SJSA1 (cell line): ENCODE measurements at places on chromosomes 4 and X. TPM values are rescaled to one million over a fixed set of nuclear protein-coding genes. Genes with fewer than 3 reads are reported as not detected.
A peak's percentile ranks its signal among the peaks of the same experiment; 100 is the strongest.

GRCh38 chrX:13489454-13489853 is 79.9 kb upstream of the EGFL6 start:
- DNase-seq: peak; percentile 38

The VMA21 gene
- 40.8 and 45.3 TPM in 2 replicates for total RNA-seq

The ELOVL6 gene
- total RNA-seq: 10.5 and 11.9 TPM in 2 replicates

DNA sequence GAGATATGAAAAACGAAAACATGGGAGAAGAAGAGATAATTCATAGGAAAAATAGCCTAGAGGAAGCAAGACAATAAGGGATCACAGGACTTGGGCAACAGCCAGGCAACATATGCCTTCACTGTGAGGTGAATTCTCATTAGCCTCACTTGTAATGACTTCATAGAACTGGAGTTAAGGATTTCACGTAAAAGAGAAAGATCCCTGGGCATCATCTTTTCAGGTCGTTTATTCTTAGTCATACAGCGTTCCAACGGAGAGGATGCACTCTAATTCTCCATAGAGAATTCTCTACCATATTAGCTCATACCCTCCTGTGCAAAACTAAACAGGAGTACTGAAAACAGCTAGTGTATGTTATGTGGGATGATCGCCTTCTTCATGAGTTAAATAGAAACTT is 1.4 kb downstream of the PRKG2 start:
- DNase-seq: no peak

The RNF150 gene
- 6.7 and 26.1 TPM in 2 replicates for total RNA-seq

The HGFAC gene
- total RNA-seq: 0.42 TPM in 1 of 2 replicates, not detected in the other

DNA sequence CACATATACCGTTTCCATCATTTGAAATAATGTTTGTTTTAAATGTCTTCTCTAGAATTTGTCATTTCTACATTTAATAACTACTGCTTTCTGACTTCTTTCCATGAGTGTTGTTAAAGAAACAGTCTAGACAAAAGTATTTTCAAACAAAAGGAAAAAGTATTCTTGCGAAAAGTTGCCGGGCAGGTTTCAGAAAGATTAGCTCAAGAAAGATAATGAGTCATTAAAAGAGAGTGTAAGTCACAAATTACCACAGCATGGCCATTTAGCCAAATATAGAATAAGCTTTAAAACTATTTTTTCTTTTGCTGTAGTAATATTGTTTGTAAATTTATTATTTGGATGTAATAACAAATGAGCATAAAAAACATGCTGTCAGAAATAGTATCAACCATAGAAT is 493.0 kb downstream of the TLL1 start:
- DNase-seq: no peak

DNA sequence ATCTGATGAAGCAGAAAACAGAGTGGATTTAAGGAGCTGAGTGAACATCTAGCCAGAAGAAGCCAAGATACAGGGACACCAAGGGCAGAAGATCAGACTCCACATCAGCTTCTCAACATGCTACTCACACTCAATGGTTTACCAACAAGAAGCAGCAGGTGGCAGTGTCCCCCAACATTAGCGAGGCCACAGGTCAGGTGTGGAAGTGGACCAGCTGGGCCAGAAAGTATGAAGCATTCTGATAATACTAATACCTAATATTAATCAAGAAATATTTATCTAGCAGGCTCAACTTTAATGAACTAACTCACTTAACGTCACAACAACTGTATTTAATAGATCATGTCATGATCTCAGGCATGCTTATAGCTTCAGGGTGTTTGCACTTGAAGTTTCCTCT is 73.4 kb upstream of the TTC29 start:
- peak; percentile 53 for DNase-seq

DNA sequence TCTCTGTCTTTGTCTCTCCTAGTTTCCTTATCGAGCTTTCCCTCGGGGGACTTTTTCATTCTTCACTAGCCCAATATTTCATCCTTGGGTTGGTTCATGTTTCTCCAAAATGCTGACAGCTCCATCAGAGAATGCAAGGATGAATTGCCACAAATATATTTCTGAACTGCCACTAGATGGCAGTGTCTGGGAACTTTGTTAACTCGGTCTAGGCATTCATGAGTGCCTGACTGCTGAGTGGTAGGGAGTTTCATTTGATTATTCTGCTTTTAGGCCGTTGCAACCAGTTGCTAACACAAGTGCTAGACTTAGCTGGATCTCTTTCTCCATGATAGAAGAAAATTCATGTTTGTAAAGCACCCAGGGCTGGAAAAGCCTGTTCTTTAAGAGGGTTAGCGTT is 73.5 kb upstream of the RAP2C start:
- no peak for DNase-seq

- DNase-seq: no peak
Measured at GRCh38 chr4:110878413-110878812, 255.5 kb upstream of the PITX2 start.

DNA sequence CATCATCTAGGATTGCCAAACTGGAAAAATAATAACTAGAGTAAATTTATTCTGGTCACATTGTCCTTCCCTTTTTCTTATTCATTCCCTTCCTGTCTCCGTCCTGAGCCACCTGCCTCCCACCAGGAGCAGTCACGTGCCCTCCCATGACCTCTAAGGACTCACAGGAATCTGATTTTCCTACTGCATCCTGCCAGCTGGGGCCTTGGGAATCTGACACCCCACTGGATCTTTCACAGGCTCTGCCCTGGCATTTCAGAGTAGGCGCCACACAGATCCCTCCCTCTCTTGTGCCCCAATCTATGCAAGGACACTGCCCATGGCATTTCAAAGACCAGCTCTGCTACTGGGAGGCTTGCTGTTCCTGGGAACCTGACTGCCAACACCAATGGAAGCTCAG is 520.5 kb downstream of the PPARGC1A start:
- DNase-seq: no peak

The ZNF157 gene
- total RNA-seq: not detected in 2 replicates

The FMR1NB gene
- not detected in 2 replicates for total RNA-seq

DNA sequence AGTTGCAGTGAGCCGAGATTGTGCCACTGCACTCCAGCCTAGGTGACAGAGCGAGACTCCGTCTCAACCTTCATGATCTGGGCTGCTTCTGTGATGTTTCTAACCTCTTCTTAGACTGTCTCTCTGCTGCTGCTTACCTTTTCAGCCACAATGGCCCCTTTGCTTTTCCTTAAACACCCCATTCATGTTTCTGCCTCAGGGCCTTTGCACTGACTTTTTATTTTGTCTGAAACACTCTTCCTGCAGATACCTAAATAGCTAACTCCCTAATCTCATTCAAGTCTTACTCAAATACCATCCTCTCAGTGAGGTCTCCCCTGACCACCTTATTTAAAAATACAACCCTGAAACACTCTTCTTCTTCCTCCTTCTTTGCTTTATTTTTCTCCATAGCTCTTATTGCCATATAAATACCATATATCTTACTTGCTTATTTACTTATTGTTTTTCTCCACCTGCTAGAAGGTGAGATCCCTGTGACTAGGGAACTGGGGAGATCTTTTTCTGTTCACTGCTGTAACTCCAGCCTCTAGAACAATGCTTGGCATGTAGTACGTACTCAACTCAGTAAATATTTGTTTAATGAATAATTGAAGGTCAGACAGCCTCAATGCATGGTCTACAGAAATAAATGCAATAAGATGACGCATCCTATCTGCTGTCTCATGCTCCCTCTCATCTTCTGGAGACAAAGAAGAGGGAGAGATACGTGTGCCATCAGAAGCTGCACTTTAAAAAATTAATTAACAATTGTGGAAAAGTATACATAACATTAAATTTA is 43.8 kb upstream of the SETD7 start:
- DNase-seq: no peak

The PAPSS1 gene
- total RNA-seq: 62.3 and 63.2 TPM in 2 replicates

GRCh38 chr4:135238940-135239339 is 1037.4 kb upstream of the PABPC4L start:
- no peak for DNase-seq

- DNase-seq: no peak
Measured at GRCh38 chrX:133370696-133371275, 44.5 kb downstream of the GPC4 start.

The GRIPAP1 gene
- 17.0 and 19.5 TPM in 2 replicates for total RNA-seq

GRCh38 chr4:16597845-16598596 is 300.4 kb downstream of the LDB2 start:
- DNase-seq: no peak

- DNase-seq: no peak
Measured at GRCh38 chrX:10152086-10152485, 4.7 kb upstream of the CLCN4 start.

DNA sequence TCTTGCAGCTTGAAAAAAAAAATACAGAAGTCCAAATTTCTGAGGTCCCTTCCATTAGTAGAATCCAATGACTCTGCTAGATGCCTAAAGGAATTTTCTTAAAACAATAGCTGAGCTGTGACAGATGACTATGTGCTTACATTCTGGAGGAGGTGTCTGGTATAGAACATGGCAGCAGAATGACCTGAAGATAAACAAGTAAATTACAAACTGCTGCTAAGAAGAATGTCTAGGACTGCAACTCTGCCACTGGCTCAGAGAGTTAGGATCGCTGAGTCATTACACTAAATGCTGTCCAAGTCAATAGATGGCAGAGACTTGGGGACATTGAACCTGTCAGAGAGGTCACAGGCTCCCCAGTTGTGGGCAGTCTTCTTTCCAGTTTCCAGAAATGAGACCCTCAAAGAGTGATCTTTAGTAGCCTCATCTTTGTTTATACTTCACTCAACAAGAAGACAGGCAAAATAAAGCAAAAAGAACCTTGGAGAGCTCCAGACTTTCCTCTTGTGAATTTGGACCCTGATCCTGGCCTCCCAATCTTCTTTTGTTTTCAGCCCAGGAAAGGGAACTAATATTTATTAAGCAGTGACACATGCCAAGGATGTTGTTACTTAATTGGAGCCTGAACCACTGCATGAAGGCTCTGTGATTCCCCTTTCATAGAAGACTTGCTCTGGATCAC is 56.4 kb upstream of the SCML1 start:
- no peak for DNase-seq

DNA sequence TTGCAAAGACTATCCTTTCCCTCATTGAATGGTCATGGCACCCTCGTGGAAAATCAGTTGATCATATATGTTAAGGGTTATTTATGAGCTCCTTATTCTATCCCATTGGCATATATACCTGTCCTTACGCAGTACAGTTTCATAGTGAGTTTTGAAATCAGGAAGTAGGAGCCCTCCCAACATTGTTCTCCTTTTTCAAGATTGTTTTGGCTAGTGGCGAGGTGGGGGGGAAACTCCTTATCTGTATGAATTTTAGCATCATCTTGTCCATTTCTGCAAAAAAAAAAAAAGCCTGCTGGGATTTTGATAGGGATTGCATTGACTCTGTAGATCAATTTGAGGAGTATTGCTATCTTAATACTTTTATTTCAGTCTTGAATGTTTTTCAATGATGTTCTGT is 2.5 kb upstream of the USP9X start:
- DNase-seq: no peak

DNA sequence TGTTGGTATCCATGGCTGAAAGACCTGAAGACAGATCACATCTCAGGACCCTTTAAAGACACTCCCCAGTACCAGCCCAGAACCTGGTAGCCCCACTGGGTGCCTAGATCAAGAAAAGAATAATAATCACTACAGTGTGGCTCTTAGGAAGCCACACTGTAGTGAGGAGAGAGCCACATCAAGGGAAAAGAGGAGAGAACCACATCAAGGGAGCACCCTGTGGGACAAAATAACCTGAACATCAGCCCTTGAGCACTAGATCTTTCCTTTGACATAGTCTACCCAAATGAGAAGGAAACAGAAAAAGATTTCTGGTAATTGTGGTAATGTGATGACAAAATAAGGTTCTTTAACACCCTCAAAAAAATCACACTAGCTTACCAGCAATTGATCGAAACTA is 15.3 kb downstream of the RTL3 start:
- no peak for DNase-seq

- DNase-seq: no peak
Measured at GRCh38 chrX:137195296-137195695, 161.5 kb upstream of the GPR101 start.

DNA sequence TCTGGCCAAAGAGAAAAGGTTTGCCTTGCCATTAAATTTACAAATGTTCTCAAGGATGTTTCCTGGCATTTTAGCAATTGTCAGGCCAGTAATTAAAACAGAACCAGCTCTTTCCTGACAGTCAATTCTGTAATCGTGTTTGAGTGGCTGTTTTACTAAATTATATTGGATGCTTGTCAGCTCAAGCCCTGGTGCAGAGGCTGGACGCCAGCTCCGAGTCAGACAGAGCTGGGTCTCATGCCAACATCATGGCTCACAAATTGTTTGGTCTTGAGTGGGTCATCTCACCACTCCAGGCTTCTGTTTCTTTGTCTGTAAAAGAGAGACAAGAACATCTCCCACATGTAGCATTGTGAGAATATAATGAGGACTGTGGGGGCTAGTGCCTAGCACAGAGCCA is 190.3 kb upstream of the PSAPL1 start:
- DNase-seq: no peak

The NEIL3 gene
- total RNA-seq: 26.8 and 27.3 TPM in 2 replicates

DNA sequence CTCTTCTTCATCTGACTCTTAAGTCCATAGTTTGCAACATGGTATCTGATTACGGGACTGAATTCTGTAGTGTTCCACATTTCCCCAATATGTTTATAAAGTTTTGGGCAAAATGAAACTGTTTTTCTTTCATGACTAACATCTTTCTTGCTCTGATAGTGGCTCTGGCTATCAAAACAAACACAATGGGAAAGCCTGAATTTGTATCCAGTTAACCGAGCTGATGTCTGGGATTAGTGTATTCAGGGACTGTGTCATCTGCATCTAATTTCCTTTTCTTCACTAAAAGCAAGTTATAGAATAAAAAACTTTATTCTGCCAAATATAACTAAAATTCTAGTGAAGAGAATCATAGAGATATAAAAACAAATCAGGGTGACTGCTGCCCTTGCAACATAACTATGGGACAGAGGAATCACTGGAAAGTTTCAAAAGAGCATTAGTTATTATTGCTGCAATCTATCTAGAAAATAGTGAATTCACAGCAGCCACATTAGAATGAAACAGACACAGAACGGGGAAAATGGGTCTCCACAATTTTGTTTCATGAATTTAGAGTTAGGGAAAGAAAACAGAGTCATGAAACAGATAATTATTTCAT is 61.3 kb downstream of the ANTXR2 start:
- DNase-seq: peak; percentile 64

- DNase-seq: no peak
Measured at GRCh38 chrX:40625294-40625693, 2.1 kb downstream of the MPC1L start.

DNA sequence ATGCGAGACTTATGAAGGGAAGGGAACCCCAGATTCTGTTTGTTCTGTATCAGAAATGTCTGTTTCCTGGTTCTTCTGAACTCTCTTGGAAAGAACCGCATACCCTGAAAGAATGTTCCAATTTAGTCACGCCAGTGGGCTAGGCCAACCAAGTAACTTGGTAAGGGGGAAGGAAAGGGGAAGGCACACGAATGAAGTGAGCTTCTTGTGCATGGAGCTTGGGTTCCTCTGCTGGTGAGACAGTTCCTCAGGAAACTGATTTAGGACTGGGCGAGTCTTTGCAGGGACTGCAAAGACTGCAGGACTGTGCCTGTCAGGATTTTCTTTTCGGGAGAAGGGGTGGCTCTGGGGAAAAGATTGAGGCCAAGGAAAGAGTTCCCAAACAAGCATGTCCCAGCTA is 35.6 kb downstream of the FRMPD3 start:
- no peak for DNase-seq

The OGT gene
- total RNA-seq: 37.1 and 46.8 TPM in 2 replicates

The RNF128 gene
- not detected in 2 replicates for total RNA-seq
